Daoy (cell line): ENCODE measurements at places on chromosomes 2 and 18.

DNA sequence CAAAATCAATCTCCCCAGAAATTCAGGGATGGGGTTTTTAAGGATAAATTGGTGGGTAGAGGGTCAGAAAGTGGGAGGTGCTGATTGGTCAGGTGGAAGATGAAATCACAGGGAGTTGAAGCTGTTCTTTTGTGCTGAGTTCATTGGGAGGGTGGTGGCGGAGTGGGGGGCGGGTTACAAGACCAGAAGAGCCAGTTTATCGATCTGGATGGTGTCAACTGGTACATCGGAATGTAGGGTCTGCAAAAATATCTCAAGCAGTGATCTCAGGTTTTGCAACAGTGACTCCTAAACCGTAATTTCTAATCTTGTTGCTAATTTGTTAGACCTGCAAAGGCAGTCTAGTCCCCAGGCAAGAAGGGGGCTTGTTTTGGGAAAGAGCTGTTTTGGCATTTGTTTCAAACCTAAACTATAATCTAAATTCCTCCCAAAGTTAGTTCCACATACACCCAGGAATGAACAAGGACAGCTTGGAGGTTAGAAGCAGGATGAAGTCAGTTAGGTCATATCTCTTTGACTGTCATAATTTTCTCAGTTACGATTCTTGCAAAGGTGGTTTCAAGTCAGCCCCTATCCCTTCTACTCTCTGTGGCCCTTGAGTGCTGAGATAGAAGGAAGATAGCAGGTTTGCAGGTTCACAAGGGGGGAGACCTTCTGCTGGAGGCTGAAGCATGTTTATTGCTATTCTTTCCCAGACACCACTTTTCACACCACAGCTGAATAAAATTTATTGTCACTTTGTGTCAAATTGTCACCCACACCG lies 12.3 kb upstream of the CXXC1 start:
- no peak for DNase-seq

GRCh38 chr2:159128191-159128590 lies 158.3 kb downstream of the WDSUB1 start:
- no peak for DNase-seq

DNA sequence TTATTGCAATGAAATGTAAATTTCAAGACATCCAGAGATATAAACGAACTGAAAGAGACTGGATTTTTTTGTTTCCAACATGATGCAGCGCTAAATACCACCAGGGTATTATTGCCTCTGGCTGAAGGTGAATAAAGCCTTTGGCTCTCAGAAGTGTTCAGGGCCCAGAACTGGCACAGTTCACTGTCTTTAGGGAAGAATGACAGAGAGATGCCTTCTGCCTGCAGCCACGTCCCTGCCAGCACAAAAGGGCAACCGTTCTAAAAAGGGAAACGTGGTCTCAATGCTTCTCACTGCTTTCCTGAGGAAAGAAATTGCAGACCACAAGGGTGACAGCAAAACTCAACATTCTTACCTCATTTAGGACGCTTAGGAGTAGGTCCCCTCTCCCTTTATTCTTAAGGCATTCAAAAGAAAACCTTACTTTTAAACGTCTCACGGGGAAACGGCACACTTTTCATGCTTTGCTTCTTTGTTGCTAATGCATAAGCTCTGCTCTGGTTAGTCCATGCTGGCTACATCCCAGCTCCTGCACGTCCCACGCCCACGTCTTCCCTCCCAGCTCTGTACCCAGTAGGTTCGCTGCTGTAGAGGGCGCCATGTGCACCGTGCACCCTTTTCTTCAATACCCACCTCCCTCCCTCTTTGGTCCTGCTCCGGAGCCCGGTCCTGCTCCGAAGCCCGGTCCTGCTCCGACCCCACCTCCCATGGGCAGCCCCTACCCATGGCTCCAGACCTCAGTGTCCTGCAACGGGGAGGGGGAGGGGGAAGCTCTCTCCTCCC lies 171.0 kb downstream of the HRH4 start:
- peak; percentile 5 for DNase-seq

- DNase-seq = no peak
These were observed 278.3 kb downstream of the RBM43 start for GRCh38 chr2:150983314-150983897.

GRCh38 chr2:232363784-232364615 lies 14.6 kb upstream of the ALPP start:
- DNase-seq = peak; percentile 19

DNA sequence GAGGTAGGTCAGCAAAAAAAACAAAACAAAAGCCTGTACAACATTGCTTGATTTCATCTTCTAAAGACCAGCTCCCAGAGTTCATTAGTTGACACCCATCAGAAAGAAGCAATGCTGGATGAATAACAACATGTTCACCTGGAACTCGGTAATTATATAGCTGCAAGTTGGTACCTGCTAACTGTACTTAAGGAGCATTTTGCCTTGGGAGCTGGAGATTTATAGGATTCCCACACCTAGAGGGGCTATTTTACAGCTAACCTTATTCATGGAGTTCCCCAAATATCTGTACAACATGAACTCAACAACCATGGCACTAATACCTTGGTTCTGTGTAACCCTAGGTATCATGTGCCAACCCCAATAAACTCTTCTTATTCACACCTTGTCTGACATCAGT lies 281.1 kb upstream of the NCKAP5 start:
- DNase-seq = no peak

- peak; percentile 87 for DNase-seq
These were observed 14.5 kb downstream of the PTPRN start for GRCh38 chr2:219294356-219295351.

GRCh38 chr2:17798338-17798737 lies 17.9 kb upstream of the MSGN1 start:
- DNase-seq = no peak

DNA sequence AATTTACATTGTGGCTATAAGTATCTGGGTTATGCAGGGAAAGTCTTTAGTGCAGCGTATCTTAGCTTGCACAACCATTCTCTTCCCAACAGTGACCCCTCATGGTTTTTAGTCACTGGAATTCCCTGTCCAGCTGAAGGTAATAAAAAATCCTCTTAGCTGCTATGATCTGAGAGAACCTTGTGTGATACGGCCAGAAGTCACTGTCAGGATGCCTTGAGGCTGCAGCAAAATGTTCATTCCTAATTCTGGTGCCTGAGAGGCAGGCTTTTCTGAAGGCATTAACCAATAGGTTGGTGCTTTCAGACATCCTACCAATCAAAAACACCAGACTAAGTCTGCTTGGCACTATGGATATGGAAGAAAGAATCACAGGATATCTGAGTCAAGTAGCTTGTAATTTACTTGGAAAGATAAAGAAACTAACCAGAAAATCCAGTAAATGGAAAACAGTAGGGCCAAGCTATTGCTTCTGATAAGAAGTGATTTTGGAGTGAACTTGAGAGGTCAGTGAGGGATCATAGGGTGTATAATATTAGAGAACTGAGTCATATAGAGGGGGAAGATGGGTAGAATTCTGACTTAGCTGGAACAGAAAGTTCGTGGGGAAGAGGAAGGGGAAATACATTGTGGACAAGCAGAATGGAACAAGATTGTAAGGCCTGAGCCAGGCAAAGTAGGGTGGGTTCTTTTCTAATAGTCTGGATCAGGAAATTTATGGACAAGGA lies 89.0 kb upstream of the SLC14A2 start:
- no peak for DNase-seq

DNA sequence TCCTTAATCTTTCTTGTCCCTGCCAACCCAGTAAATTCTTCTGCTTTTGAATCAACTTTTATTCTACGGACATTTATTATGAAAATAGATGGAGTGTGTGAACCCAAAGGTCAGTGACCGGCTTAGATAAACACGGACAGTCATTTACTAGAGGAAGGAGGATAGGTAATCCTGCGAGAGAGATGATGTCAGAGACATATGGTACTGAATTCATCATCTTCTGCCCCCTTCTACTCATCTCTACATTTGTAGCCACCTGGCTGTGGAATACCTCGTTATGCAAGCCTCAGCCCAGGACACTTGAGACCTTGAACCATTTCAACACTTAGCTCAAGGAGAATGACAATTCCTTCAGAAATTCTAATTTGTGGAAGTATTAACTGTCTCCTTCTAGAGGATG lies 443.6 kb downstream of the TDRD15 start:
- no peak for DNase-seq

GRCh38 chr2:3971652-3972192 lies 268.3 kb downstream of the DCDC2C start:
- DNase-seq = no peak

- DNase-seq = no peak
These were observed 17.4 kb downstream of the KCNIP3 start for GRCh38 chr2:95314598-95314963.

GRCh38 chr2:118102433-118103082 lies 14.3 kb downstream of the INSIG2 start:
- no peak for DNase-seq

GRCh38 chr18:77073336-77074093 lies 59.1 kb downstream of the MBP start:
- no peak for DNase-seq

DNA sequence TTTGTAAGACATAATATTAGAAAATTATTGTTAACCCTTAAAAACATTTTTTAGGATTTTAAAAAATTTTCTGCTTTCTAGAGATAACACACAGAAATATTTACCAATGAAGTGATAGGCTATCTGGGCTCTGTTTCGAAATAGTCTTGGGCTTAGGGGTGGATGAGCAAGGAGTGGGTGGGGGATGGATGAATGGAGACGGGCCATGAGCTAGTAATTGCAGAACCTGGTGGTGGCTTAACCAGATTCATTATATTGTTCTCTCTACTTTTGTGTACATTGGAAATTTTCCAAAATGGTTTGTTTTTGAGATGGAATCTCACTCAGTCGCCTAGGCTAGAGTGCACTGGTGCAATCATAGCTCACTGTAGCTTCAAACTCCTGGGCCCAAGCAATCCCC lies 89.6 kb downstream of the TCF7L1 start:
- no peak for DNase-seq

GRCh38 chr2:26562811-26563645 lies 78.1 kb downstream of the CIB4 start:
- DNase-seq = peak; percentile 84

- no peak for DNase-seq
These were observed 1814.7 kb upstream of the CELF4 start for GRCh38 chr18:39380186-39380725.

GRCh38 chr2:150520033-150520432 lies 32.6 kb upstream of the RND3 start:
- DNase-seq = no peak

- DNase-seq = no peak
These were observed 31.8 kb downstream of the BCL11A start for GRCh38 chr2:60521626-60522025.

- DNase-seq = no peak
These were observed 2.1 kb upstream of the MAP3K2 start for GRCh38 chr2:127389778-127390435.

DNA sequence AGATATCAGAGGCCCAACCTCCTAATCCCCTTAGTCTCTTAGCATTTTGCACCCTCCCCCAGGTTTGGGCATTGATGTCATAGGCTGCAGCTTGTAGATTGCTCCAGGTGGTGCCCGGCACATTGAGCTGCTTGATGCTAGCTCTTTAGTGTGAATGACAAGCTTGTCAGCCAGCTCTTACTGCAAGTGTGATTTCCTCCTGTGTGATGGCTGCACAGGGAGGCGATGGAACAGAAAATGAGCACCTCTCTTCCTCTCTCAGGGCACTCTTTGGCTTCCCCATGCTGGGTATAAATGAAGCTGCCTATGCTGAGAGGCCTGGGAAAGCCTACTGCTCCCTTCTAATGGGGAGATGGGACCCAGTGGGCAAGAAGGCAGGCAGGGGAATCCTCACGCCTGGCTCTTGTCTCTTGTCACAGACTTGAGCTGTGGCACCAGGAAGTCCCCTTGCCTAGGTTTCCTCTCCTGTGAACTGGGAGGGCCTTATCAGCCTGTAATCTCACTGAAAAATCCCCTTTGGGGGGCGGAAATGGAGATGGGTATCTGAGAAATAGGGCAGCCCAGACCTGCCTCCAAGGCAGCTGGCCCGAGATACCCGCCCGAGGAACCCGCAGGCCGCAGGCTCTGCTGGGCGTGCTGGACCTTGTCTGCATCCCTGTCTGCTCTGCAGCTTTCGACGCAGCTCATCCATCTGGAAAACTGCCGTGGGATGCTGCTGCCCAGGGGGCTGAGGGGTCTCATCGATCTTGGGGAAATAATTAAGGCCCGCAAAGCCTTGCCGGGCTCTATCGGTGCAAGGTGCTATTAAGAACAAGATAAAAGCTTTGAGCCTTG lies 163.5 kb upstream of the CXCR4 start:
- no peak for DNase-seq

DNA sequence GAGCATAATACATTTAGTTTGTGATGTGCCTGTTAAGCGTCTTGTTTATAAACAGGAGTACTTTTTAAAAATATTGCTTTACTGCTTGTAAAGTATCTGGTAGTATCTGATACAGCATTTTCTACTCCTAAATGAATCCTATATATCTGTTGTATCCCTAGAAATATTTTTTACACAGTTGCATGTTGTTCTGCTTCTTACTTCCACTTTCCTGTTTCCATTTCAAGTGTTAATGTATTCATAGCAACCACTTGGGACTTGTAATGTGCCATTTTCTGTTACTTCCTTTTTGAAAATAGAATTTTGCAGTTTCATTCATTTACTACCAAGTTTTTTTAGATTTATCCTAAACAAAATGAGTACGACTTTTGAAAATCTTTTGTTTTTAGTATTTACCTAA lies 24.9 kb downstream of the CCNT2 start:
- DNase-seq = no peak

- DNase-seq = peak; percentile 71
These were observed 83.0 kb upstream of the ZNF532 start for GRCh38 chr18:58781627-58782194.

GRCh38 chr2:143720095-143720664 lies 591.0 kb downstream of the ARHGAP15 start:
- DNase-seq = peak; percentile 6

DNA sequence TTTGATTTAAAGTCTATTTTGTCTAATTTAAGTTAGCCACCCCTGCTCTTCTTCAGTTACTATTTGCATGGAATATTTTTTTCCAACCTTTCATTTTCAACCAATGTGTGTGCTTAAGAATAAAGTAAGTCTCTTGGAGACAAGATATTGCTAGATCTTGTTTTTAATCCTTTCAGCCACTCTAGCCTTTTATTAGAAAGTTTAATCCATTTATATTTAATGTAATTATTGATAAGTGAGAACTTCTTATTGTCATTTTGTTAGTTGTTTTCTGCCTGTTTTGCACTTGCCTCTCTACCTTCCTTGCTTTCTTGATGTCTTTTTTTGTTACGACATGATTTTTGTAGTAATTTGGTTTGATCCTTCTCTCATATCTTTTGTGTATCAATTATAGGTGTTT lies 46.4 kb downstream of the CCDC148 start:
- no peak for DNase-seq

DNA sequence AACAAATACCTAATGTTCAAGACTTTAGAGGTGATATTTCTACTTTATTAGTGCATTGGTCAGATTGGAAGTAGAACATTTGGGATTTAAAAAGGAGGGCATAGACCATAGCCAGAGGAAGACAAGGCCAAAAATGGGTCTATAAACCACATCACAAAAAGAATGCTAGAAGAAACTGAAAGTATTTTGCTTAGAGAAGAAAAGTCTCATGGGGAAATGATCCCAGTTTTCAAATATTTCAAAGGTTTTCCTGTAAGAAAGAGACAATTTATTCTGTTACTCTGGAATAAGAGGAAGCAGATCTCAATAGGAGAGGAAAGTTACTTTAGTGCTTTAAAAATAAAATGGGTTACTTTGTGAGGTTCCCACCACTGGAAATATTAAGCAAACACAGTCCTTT lies 341.4 kb downstream of the TNS1 start:
- no peak for DNase-seq
